ENCODE measurements at places on chromosomes 7 and 10.
A peak's percentile ranks its signal among the peaks of the same experiment; 100 is the strongest.

DNA sequence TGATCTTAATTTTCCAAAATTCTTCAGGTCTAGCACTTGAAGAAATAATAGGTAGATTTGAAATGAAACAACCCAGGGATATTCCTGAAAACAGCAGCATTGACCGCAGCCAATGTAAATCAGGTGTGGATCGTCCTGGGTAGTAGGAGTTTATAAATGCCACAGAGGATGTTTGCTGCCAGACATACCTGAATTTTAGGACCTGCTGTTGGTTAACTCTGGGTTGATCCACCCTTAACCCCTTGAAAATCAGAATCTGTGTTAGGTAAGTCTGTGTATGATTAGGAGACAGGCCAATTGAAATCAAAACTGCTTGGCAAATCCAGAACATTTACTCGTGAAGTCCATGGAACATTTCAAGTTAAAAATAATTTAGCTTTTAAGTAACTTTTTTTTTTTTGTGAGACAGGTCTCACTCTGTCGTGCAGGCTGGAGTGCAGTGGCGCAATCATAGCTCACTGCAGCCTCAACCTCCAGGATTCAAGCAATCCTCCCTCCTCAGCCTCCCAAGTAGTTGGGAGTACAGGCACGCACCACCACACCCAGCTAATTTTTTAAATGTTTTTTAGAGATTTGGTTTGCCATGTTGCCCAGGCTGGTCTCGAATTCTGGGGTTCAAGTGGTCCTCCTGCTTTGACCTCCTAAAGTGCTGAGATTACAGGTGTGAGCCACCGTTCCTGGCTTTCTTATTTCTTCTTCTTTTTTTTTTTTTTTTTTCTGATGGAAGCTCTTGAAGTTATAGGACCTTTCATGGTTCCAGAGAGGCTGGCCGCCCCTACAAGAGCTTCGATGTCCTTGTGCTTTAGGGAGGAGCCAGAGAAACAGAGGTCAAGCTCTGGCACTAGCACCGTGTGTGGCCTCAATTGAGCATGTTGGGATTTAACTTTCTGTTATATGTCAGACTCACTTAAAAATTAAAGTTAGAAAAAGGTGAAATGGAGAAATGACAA, 2.0 kb downstream of the POR start:
- no peak for DNase-seq

GRCh38 chr7:157423348-157423747, 86.5 kb downstream of the DNAJB6 start:
- DNase-seq, result no peak

GRCh38 chr7:122600042-122600441, 98.9 kb downstream of the RNF133 start:
- DNase-seq, result no peak

- DNase-seq, result no peak
These were observed 52.1 kb upstream of the MTURN start for GRCh38 chr7:30082686-30083085.

DNA sequence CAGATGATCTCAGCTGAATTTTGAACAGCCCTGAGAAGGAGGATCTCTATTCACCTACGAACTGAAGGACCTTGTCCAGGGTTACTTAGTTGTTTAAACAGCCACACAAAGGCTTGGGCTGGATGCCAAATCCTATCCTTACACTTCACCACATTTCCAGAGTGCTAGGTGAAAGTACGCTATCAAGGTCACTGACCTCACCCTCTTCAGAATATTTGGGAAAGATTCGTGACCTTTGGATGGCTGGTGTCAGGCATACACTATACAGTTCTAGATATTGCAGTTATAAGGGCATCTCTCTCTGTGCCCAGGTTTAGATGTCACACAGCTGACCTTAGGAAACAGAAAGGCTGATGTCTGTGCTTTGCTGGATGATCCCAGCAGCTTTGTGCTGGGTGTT, 61.2 kb upstream of the ABLIM1 start:
- DNase-seq, result no peak

- no peak for DNase-seq
These were observed 672.0 kb upstream of the NRP1 start for GRCh38 chr10:34006471-34006870.

- no peak for DNase-seq
These were observed 40.5 kb downstream of the PDE6C start for GRCh38 chr10:93652857-93653256.

DNA sequence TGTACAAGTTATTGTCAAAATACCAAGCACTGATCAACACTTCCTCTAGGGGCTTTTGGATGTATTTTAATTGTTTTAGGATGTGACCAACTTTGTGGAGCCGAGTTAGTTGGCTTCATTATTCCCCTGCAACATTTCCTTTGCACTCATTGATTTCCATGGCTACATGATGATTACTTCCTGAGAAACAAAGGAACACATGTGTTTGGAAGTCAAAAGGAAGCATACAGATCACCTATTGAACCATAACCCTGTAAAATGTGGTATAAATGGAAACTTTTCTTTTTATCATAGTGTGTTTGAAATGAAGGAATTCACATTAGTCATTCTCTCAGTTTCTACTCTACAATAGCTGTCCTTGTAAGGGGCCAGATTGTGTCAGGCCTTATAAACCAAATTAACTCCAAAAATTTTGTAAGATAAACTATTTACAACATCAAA, 32.2 kb upstream of the EXOC6 start:
- DNase-seq, result no peak

DNA sequence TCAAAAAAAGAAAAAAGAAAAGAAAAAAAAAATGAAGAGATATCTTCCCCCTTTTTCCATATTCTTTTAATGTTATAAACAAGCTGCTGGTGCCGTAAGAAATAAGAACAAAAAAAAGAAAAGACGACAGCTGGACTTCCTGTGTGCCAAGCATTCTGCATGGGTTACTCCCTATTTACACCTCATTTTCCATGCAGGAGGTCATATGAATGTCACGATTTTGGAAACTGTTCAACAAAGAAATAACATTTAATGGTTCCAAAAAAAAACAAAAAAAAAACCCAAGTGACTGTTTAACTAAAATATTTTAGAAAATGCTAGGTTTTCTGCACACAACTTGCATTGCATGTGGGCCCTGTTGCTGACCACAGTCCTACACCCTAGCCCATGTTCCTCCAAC, 159.3 kb downstream of the TNS3 start:
- DNase-seq, result no peak

- DNase-seq, result no peak
These were observed 67.9 kb upstream of the COL13A1 start for GRCh38 chr10:69733791-69734261.

DNA sequence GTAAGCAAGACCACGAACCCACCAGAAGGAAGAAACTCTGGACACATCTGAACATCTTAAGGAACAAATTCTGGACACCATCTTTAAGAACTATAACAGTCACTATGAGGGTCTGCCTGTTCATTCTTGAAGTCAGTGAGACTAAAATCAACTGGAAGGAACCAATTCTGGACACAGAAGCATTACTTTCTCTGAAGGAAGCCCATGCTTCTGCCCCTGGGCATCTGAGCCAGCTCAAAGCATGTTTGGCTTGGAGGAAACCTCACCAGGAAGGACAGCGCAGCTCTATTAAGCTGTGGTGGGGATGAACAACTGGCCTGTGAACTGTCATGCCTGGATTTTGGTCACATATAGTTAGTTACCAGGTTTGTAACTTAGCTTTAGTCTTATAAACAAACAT, 132.4 kb upstream of the GDF10 start:
- DNase-seq, result no peak

DNA sequence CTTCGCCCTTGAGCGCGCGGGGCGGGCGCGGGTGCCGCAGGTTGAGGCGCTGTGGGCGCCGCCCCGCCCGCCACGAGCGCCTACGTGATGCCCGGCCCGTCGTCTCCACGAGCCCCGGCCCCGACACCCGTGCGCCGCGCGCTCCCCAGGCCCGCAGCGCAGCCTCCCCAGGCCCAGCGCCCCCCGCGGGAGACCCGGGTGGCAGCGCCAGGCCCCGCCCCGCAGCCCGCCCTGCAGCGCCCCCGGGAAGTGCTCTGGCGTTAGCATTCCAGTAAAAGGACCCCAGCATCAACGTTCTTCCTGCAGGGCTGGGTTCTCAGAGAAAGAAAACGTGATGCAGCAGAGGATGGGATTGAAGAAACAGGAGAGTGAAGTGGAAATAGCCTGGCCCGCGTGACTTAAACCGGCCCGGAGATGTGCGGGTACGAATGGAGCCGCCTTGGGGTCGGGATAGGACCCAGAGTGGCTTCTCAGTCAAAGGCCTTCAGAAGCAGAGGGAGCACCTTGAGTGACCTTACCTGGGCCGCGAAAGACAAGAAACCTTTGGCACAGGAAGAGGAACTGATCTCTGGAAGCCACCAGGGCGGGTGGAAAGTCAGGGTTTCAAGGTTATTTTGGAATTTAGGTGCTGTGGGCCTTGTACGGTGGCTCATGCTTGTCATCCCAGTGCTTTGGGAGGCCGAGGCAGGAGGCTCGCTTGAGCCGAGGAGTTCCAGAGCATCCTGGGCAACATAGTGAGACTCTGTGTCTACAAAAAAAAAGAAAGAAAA, 1.8 kb downstream of the PFKP start:
- DNase-seq, result peak; percentile 41

DNA sequence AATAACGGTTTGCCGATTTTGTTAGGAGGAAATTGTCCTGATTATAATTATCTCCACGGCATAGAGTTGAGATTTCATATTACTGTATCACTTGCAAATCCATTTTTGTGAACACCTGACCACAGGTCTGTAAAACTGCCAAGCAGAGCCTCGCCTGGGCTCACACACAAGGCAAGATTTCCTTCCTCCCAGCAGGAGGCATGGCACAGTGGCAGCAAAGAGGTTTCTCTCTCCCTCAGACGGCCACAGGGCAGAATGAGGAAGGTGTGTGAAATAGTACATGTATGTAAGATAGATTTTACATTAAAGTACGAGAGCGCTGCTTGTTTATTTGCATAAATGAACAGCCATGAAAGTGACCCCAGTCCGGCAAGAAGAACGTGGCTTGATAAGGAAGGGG, 130.1 kb downstream of the CELF2 start:
- DNase-seq, result no peak

- no peak for DNase-seq
These were observed 1.8 kb downstream of the BRI3 start for GRCh38 chr7:98283127-98283886.

DNA sequence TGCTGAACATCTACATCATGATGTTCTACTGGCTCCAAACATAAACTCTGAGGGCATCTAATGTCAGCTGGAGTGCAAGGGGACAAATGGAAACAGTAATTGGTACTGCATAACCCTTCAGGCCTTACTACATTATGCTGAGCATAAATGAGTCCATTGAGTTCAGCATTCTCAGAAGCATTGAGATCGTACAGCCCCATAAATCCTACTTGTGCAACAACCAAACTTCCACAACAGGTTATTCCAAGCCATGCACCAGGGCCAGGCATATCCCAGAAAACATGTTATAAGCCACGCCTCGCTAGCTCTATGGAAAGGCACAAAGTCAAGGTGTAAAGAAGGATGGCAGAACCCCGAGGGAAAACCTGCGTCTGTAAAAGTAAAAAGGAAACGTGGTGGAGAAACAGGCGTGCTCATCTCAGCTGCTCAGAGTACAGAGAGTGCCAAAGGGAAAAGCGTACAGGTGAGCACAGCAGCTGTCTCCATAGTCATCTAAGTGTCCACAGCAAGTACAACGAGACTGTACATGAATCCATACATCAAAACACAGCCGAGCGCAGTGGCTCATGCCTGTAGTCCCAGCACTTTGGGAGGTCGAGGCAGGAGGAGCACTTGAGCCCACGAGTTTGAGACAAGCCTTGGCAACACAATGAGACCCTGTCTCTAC, 124.6 kb downstream of the PARD3 start:
- DNase-seq, result no peak

- peak; percentile 22 for DNase-seq
These were observed 1355.5 kb upstream of the LRRTM3 start for GRCh38 chr10:65570143-65571010.

DNA sequence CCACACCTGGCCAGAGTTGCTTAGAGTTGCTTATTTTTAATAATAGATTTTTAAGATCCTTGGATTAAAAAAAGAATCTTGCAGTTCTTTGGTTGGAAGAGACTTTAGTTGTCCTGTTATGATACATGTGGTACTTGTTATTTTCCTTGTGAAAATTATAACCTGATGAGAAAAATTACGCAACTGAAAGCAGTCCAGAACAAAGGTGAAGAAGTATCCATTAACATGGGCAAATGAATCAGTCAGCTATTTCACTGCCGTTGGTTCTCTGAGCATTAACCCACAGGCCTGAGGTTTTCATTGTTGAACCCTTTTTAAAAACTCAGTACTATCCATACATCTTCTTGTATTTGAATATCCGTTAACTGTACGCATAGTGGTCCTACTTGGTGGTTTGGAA, 68.2 kb downstream of the GALNT11 start:
- no peak for DNase-seq

- no peak for DNase-seq
These were observed 24.7 kb upstream of the ZNF862 start for GRCh38 chr7:149813254-149814035.

DNA sequence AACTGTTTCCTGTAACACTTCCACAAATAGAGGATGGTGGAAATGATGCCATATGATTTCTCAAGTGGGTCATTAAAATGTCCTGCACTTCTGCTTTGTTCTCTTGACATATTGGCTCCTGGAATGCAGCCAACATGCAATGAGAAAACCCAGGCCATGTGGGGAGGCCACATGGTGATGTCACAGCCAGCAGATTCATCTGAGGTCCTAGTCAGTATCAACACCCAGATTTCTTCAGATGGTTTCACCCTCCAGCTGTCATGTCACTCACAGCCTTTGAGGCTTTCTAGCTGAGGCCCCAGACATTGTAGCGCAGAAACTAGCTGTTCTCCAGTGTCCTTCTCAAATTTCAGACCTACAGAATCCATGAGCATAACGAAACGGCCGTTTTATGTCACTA, 102.3 kb upstream of the NUPR2 start:
- no peak for DNase-seq
